T-helper 2 cell treated with Interferon-gamma antibody and Interleukin-4, amounts not matched to agents 5 μg/mL and 100 μg/mL, for 36 hours (primary cell): ENCODE measurements at places on chromosomes 16 and 17.

- H3K4me1 ChIP-seq = peaks cover 21% of the 10 kb centered on the region
- DNase-seq = no peak
- H3K27ac ChIP-seq = no peak overlapping the region
- H3K27me3 ChIP-seq = peaks cover 10% of the 10 kb centered on the region
- no peak overlapping the region for H3K4me3 ChIP-seq
Observed at GRCh38 chr17:32102646-32103186, 39.6 kb upstream of the RHOT1 start.

- DNase-seq = no peak
- no peak overlapping the region for H3K4me3 ChIP-seq
- no peaks in the 10 kb centered on the region for H3K27me3 ChIP-seq
- H3K27ac ChIP-seq = no peak overlapping the region
Observed at GRCh38 chr16:69804297-69804696, 42.2 kb downstream of the WWP2 start.

DNA sequence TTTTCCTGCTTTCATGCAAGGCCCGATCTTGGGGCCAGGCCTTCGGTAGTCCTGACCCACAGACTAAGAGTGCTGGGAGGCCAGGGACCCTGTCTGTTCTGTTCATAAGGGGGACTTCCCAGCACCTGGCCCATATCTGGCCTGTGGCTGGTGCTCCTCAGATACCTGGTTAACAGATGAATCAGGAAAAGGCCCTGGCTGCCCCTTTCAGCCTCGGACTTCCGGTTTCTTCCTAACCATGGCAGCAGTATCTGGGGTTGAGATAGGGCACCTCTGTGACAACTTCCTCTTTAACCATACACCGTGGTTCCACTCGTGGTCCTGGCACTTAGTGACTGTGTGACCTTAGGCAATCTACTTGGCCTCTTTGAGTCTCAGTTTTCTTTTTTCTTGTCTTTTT is 18.4 kb downstream of the PLCG2 start:
- peaks cover 2% of the 10 kb centered on the region for H3K27me3 ChIP-seq
- DNase-seq = peak; percentile 17
- no peaks in the 10 kb centered on the region for H3K36me3 ChIP-seq
- H3K4me1 ChIP-seq = peaks cover 27% of the 10 kb centered on the region

DNA sequence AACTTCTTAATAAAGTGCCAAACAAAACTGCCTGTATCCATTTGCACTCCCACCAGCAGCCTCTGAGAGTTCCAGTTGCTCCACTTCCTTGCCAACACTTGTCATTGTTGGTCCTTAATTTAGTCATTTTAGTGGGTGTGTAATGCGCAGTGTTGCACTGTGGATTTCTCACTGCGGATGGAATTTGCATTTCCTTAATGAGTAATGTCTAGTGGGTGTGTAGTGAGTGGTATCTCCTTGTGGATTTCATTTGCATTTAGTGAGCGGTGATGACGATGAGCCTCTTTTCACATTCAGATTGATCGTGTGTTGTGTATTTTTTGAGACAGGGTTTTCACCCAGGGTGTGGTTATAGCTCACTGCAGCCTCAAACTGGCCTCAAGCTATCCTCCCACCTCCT is 4.1 kb upstream of the MSLN start:
- H3K27ac ChIP-seq = no peak overlapping the region
- no peaks in the 10 kb centered on the region for H3K36me3 ChIP-seq
- H3K27me3 ChIP-seq = peaks cover 7% of the 10 kb centered on the region
- no peak overlapping the region for H3K4me3 ChIP-seq

- H3K27ac ChIP-seq = no peak overlapping the region
- H3K4me1 ChIP-seq = no peaks in the 10 kb centered on the region
- H3K36me3 ChIP-seq = no peaks in the 10 kb centered on the region
- H3K27me3 ChIP-seq = no peaks in the 10 kb centered on the region
- no peak for DNase-seq
- no peak overlapping the region for H3K4me3 ChIP-seq
Observed at GRCh38 chr16:83336603-83337002, 471.2 kb upstream of the HSBP1 start.

DNA sequence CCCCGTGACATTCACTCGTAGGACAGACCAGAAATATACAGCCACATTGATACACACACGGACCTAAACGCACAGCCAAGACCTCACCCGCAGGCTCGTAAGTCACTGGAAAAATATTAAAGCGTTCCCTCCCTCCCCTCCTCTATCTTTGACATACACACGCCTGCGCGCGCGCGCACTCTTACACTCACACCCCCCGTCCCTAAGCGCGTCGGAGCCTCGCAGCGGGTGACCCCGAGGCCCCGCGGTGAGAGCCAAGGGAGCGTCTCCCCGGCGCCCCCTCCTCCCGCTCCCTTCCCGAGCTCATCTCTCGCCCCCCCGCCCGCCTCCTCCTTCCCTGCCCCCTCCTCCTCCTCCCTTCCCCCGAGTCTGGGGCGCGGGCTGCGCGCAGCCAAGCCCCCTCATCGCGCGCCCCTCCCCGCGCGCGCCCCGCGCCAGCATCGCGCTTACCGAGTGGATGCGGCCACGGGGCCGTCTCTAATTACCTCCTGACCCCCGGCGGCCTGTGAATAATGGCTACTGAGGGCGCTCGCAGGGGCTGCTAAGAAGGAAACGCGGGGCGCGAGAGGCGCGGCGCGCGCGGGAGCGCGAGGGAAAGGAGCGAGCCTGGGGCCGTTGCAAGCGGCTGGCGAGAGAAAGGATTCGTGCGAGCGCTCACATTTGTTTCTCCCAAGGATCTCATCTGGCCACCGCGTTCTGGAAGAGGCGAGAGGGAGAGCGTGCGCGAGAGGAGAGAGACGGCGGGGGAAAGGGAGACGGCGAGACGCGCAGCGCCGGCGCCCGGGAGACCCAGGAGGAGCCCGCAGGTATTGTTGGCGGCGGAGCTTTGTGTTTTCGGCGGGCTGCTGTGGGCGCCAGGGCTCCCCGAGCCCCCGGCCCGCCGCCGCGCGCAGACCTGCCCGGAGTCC is 42.4 kb downstream of the RAI1 start:
- no peak overlapping the region for H3K27ac ChIP-seq
- H3K4me1 ChIP-seq = peaks cover 18% of the 10 kb centered on the region
- peaks cover 13% of the 10 kb centered on the region for H3K36me3 ChIP-seq
- H3K27me3 ChIP-seq = peaks cover 35% of the 10 kb centered on the region
- H3K4me3 ChIP-seq = peak overlapping the region; percentile 84
- DNase-seq = peak; percentile 17

DNA sequence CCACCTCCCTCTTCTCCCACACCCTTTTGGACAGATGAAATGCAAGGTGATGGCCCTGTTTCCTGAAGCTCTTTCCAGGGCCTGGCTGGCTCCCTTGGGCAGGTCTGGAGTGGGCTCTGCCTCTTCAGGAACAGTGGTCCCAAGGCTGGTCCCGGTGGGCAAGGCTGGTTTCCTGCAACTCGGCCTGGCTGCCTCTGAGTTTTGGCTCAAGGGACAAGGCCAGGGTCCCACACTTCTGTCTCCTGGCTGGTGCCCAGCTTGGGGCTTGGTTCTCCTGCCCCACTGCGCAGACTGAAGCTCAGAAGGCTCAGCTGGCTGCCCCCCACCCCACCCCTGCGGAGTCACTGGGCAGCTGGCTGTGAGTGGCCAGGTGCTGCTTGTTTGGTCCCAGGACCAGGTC is 3.8 kb upstream of the ACTG1 start:
- no peak overlapping the region for H3K27ac ChIP-seq
- peaks cover 4% of the 10 kb centered on the region for H3K27me3 ChIP-seq
- peaks cover 11% of the 10 kb centered on the region for H3K36me3 ChIP-seq
- H3K4me3 ChIP-seq = peak overlapping the region; percentile 90

DNA sequence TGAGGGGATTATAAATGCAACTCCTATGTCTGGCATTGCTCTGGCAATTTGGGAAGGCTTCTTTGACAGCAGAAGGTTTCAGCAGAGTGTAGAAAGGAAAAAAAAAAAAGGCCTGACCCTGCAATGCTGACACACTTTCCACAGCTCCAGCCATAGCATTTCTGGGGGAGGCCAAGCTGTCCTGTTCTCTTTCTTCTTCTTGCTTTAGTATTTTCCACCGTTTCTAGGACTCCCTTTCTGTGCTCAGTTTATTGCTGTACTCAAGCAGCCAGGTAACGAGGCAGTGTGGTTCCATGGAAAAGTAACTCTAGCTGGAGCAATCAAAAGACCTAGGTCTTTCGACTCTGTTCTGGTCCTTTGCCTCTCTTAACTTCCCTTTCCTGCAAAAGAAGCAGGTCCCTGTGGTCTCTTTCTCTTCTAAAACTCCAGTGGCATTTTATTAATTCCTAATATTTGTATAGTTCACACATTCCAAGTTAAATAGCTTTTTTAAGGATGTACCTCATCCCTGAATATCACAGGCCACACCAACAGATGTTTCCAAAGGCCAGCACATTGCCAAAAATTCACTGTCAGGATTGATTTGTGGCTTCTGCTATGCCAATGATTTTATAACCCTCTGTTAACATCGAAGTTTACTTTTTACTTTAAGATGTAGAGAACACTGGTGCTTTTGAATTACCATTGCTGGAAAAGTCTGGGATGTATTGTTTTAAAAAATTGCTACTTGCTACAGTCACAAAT is 90.3 kb upstream of the BCAR1 start:
- no peaks in the 10 kb centered on the region for H3K4me1 ChIP-seq
- H3K27me3 ChIP-seq = no peaks in the 10 kb centered on the region
- H3K4me3 ChIP-seq = no peak overlapping the region
- no peak overlapping the region for H3K27ac ChIP-seq
- peaks cover 5% of the 10 kb centered on the region for H3K36me3 ChIP-seq

- H3K4me3 ChIP-seq = no peak overlapping the region
- H3K27me3 ChIP-seq = no peaks in the 10 kb centered on the region
- H3K36me3 ChIP-seq = no peaks in the 10 kb centered on the region
- H3K4me1 ChIP-seq = no peaks in the 10 kb centered on the region
- no peak overlapping the region for H3K27ac ChIP-seq
- no peak for DNase-seq
Observed at GRCh38 chr16:50938932-50939331, 197.0 kb downstream of the CYLD start.

DNA sequence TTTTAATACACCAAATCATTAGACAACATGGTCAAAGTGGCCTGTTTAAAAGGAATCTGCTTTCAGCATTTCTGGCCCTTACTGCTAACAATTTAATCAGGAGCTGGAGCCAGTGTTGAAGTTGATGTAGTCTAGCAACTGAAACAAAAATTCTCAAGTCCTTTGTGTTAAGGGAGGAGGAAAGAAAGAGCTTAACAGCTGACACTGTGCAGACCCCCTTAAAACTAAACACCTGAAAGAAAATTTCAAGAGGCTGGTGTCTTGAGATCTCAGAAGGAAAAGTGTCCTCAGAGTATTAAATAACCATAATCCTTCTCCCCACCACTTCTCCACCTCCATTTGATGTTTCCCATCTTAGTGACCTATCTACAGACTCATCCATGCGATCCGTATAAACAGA is 232.1 kb downstream of the FTO start:
- H3K4me3 ChIP-seq = no peak overlapping the region
- H3K36me3 ChIP-seq = peaks cover 4% of the 10 kb centered on the region
- H3K27me3 ChIP-seq = no peaks in the 10 kb centered on the region
- no peak overlapping the region for H3K27ac ChIP-seq
- no peak for DNase-seq

DNA sequence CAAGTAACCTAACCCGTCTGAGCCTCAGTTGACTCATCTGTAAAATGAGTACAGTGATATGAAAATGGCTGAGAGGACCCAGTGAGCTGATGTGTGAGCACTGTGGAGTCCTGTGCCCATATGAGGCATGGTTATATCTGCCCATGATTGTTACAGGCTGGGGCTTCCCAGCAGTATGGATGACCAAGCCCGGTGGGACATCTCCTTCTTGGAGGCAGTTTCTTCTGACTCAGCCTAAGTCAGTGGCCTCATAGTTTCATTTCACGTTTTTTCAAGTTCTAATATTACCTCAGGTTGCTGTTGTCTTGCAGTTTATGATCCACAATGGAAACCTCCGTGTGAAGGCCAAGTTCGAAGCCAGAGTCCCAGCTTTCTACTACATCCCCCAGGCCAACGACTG is 4.8 kb downstream of the ADAP2 start:
- no peaks in the 10 kb centered on the region for H3K36me3 ChIP-seq
- DNase-seq = no peak
- peaks cover 36% of the 10 kb centered on the region for H3K27me3 ChIP-seq
- no peak overlapping the region for H3K4me3 ChIP-seq
- H3K27ac ChIP-seq = no peak overlapping the region
- peaks cover 8% of the 10 kb centered on the region for H3K4me1 ChIP-seq

DNA sequence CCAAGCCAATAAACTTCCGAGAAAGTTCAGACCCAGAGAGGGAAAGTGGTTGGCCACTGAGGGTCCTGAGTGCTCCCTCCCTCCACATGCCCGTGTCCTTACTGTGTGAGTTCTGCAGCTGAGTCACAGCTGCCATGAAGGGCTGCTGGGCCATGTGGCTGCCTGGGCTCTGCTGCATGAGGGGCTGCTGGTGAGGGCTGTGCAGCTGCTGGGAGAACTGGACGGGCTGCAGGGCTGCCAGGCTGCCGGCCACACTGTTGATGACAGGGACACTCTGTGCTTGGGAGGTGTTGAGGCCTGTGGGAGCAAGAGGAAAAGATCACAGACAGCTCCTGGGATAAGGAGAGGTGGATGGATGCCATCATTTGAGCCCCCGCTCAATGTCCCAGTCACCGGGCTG is 44.0 kb downstream of the HNF1B start:
- DNase-seq = no peak
- peaks cover 26% of the 10 kb centered on the region for H3K27me3 ChIP-seq
- peaks cover 23% of the 10 kb centered on the region for H3K4me1 ChIP-seq

- no peak overlapping the region for H3K27ac ChIP-seq
- H3K4me3 ChIP-seq = no peak overlapping the region
- no peak for DNase-seq
- H3K4me1 ChIP-seq = no peaks in the 10 kb centered on the region
Observed at GRCh38 chr16:81896902-81897301, 114.4 kb downstream of the SDR42E1 start.

GRCh38 chr17:75625813-75626486 is 7.3 kb upstream of the SMIM5 start:
- no peak overlapping the region for H3K4me3 ChIP-seq
- no peak overlapping the region for H3K27ac ChIP-seq
- no peak for DNase-seq
- no peaks in the 10 kb centered on the region for H3K27me3 ChIP-seq
- H3K36me3 ChIP-seq = no peaks in the 10 kb centered on the region
- no peaks in the 10 kb centered on the region for H3K4me1 ChIP-seq

DNA sequence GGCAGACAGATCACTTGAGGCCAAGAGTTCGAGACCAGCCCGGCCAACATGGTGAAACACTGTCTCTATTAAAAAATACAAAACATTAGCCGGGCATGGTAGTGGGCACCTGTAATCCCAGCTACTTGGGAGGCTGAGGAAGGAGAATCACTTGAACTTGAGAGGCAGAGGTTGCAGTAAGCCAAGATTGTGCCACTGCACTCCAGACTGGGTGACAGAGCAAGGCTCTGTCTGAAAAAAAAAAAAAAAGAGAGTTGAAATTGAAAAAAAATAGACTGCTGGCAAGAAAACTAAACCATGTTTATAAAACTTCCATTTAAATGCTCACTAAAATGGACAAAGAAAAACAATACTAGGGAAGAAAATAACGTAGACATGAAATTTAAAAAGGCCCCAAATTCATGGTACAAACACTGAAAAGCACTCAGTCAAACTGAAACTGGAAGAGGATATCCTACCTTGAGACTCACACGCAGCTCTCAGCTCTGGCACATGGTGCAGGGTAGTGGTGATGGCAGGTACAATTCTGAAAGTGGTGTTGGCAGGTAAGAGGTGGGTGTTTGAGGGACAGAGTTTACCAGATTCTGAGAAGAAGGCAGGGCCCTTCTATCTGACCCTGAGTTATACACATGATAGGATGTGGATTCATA is 19.3 kb downstream of the CNTROB start:
- H3K27ac ChIP-seq = peak overlapping the region; percentile 95
- peak overlapping the region; percentile 61 for H3K4me3 ChIP-seq
- H3K36me3 ChIP-seq = peaks cover 41% of the 10 kb centered on the region
- DNase-seq = peak; percentile 42
- peaks cover 29% of the 10 kb centered on the region for H3K4me1 ChIP-seq
- H3K27me3 ChIP-seq = no peaks in the 10 kb centered on the region
